Activated T-cell treated with anti-CD3 and anti-CD28 coated beads for 4 hours (primary cell): ENCODE measurements at places on chromosomes 6 and 20.

GRCh38 chr6:111061508-111061907 is 25.8 kb upstream of the SLC16A10 start:
- DNase-seq, result no peak

DNA sequence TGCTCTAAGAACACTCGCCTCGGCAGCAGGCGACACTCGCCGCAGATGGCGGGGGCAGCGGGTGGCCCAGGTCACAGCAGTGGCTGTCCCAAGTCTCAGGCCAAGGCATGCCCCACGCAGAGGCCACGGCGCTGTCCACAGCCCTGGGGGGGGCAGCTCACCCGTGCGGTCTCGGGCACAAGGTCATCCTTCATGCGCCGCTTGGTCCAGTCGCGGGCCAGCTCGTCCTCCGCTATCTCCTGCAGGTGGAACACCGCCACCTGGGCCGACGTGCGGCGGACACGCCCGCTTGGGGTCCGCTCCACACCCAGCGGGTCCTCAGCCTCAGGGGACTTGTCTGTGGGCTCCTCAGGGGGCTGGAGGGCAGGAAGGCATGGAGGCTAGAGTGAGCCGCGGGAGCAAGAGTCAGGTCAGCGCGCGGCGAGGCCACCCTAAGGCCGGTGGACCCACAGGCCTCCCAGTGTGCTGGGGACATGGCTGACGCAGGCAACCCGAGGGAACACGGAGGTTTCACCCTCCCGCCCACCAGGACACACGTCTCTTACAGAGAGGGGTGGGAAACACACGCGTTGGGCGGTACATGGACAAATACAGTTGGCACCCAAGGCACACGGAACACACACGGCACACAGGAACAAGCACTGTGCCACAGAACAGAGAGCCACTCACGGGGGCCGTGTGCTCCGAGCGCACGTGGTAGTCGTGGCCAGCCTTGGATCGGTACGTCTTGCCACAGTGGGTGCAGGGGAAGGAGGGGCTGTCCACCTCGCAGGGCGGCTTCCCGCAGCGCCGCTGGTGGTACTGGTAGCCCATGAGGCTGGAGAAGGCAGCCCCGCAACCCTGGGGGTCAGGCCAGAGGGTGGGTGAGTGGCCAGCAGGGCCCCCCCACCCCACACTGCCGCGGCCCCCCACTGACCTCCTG is 6.5 kb upstream of the UCKL1 start:
- DNase-seq, result no peak

DNA sequence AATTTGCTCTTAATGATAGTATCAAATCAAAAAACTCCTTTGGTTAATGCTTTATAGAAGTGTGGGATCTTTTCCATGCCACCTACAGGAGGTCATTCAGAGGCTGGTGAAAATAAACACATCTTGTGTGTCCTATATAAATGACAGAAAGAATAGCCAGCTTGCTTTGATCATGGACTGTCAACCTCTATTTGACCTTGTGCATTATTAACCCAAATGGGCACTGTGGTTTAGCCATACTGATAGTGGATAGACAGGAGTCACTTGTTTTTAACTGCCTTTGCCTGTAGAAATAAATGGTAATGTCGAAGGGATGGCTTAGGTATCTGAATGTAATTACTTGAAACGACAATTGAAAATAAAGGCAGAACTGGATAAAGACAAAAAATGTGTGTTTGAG is 123.8 kb downstream of the CDKAL1 start:
- no peak for DNase-seq

DNA sequence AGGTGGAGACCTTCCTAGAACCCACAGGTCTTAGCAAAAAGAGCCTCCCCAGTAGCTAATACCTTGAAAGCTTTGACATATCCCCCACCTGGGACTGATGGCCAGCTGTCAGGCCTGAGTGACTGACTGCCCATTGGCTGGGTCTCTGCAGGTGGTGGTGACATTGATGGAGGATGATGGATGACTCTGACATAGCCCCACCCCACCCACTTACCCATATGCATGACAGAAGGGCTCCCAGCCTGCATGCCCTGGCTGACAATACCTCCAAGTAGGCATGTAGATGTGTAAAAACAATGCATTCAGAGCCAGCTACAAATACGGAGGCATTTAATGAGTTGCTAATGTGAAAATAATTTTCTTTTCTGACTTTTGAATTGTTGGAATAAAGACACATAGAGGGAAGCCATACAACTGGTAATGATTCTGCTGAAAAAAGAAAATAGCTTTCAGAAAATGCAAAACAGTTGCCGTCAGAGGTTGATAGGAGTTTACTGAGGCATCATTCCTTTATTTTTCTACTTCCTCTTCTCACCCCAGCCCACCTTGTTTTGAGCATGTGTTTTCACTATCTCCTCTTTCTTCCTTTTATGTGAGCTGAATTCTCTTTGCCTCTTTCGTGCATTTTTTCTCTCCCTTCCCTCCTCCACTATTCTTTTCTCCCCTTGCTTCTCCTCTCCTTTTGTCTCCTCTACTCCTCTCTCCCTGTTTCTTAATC is 70.6 kb downstream of the OLIG3 start:
- DNase-seq, result no peak

GRCh38 chr20:58542411-58543095 is 27.4 kb upstream of the APCDD1L start:
- DNase-seq, result no peak

GRCh38 chr6:135163440-135163738 is 17.7 kb upstream of the MYB start:
- DNase-seq, result no peak

- DNase-seq, result no peak
Observed at GRCh38 chr6:124866040-124866439, 96.2 kb upstream of the RNF217 start.

DNA sequence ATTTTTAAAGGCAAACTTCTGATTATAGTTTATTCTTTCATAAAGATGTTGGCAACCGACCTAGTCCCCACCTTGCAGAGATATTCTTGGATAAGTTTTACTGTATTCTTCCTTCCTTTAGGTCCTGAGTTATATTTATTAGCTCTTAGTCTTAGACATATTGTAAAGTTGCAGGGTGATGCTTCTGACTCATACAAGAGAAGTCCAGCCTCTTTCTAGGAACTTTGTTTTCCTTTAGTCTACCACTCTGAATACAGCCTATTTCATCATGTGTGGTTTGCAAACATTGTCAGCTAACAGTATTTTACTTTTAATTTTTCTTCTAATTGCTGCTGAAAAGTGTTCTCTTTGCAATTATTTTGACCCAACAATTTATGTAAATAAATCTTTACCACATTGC is 686.7 kb downstream of the COL12A1 start:
- DNase-seq, result no peak

DNA sequence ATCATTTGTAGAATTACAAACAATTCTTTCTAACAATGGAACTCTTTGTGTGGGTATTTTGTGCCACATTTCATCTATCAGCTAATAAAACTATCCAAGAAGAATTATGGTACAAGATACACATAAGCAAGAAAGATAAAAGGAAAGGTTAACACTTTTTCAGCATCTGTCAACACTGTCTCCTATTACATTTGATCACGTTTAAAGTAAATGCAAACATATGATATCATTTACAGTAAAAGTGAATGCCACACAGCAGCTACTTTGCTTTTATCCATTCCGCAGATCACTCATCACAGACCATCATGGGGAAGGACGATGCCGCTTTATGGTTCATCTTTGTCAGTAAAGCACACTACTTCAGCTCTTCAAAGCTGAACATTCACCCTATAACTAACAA is 456.4 kb upstream of the MANEA start:
- DNase-seq, result no peak
